ENCODE measurements at places on chromosomes 2 and 18.

DNA sequence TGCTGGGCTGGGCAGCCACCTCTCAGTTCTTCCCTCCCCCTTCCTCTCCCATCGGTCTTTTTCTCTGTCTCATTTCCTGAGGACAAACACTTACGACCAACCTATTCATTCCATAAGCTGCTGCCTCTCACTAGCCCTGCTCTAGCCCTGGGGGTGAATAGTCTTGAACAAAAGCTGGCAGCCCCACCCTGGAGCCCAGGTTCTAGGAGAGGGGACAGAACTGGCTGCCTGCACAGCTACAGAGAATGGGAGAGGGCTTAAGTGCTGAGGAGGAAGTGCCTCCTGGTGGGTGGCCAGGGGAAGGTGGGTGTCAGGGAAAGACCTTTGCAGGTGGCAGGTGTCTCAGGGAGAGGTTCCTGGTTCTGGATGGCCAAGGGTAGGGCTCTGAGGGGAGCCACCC is 22.8 kb downstream of the ANO7 start:
- DNase-seq: no peak

- no peak for DNase-seq
Observed at GRCh38 chr2:59440491-59440890, 1113.0 kb downstream of the BCL11A start.

DNA sequence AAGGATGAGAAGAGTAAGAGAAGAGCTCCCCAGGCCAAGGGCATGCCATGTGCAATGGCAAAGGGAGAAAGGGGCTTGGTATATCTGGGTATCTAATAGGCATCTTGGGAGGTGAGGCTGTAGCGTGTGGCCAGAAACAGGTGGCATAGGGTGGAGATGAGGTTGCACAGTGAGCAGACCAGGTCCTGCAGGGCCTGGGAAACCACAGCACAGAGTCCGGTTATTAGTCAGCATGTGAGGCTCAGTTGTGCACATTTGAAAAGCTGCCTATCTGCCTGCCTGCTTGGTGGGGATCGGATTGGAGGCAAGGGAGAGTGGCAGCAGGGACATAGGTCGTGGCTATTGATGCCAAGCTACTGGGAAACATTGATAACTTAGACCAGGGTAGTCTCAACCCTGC is 190.6 kb downstream of the TPGS2 start:
- DNase-seq: peak; percentile 23

GRCh38 chr18:21341141-21341540 is 99.1 kb downstream of the GREB1L start:
- peak; percentile 11 for DNase-seq

GRCh38 chr2:210966330-210966729 is 409.9 kb downstream of the CPS1 start:
- DNase-seq: no peak

DNA sequence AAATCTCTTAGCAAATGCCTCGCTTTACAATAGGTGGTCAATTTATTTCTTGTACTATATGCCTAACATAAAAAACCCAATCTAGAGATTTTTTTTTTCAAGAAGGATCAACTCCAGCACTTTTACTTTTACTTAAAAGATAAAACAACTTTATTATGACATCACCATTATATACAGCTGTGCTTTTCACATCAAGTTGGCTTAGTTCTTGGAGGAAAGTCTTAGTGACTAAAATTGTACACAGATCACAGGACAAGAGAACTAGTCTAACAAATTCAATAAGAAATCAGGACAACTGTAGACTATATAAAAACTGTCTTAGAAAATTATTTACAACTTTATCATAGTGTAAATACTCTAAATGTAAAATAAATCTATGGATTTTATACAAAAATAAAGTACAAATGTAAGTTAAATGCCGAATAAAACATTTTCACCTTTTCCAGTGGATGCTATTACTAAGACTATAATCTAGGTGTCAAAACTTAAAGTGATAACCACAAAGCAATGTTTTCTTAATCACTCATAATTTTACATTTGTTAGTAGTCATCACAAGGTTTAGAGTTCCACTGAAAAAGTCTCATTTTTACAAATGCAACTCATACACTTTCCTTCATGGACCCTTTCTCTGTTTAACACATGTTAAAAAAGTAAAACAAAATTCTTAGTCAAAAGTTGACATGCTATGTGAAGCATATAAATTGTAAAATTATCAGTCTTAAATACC is 5.4 kb upstream of the CD302 start:
- DNase-seq: peak; percentile 29

- DNase-seq: no peak
Observed at GRCh38 chr2:12173271-12173942, 427.0 kb downstream of the LPIN1 start.

DNA sequence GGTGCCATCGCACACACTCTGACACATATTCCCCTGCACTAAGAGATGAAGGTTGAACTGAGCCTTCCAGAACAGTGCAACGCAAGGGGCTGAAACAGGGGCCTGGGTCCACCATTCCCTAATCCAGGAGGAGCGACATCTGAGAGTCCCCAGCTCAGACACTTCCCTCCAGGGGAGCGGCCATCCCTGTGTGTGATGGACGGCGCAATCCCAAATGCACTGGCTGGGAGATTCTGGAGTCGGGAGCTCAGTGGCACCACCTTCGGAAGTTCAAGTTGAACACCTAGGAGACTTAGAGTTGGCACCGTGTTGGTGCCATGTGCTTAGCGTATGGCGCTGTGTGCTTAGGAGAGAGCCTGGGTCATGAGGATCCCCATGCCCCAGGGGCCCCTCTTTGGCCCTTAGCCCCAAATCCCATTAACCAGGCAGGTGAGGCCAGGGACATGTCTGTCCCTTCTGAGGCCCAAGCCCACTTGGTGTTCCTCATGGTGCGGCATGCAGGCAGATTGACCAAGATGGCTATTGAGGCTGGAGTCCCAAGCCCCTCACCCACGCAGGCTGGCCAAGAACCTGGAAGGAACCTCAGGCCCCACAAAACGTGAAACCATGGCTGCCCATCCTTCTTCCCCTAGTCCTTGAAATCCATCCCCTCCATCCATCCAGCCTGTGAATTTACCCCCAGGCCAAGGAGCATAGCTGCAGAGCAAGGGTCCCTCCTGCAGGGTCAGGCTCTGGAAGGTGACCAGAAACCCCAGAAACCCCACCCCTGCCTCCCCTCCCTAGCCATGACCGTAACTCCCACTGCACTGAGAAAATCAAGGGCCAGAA is 114.1 kb upstream of the OTOS start:
- no peak for DNase-seq

- DNase-seq: no peak
Observed at GRCh38 chr2:140440815-140441214, 1660.6 kb upstream of the NXPH2 start.

GRCh38 chr18:8366656-8367055 is 242.6 kb upstream of the RAB12 start:
- no peak for DNase-seq

- DNase-seq: no peak
Observed at GRCh38 chr2:195586062-195586714, 70.8 kb upstream of the SLC39A10 start.

DNA sequence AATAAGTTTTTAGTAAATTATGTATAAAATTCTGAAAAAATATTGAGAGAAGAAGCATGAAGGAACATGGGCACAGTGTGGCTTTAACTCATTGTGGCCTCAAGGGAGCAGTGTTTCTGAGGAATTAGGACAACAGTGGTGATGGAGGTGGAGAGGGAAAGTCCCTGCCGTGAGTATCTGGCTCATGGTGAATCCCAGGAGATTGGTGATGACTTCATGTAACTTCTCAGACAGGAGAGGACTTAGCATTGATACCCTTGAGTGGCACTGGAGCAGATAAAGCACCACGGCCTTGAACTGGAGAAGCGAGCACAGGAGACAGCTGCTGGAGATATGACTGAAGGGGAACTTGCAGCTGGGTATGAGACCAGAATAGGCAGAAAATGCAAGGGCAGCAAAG is 35.0 kb upstream of the LRP1B start:
- DNase-seq: no peak

DNA sequence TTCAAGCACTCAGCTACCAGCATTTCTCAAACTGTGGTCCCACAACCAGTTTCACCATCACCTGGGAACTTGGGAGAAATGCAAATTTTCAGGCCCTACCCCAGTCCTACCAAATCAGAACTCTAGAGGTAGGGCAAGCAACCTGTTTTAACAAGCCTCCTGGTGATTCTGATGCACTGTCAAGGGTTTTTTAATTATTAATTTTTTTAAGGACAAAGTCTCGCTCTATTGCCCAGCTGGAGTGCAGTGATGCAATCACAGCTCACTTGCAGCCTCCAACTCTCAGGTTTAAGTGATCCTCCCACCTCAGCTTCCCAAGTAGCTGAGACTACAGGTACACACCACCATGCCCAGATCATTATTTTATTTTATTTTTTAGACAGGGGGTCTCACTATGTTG is 7.8 kb downstream of the ACMSD start:
- DNase-seq: no peak

DNA sequence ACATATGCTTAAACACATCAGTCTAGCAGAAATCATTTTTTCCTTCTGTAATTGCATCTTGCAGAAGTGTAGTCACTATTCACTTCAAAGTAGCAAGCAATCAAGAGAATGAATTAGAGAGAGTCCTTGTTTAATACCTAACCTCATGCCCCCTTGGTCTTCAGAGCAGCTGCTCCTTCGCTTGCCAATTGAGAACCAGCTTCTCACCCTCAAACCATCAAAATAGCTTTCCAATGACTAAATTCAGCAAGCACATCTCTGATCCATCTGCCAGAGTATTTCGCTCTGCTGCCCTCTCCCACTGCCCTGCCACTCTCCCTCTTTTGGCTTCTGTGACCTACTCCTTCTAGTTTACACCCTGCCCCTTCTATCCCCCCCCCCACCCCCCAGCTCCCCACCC is 120.7 kb upstream of the AGAP1 start:
- DNase-seq: no peak

DNA sequence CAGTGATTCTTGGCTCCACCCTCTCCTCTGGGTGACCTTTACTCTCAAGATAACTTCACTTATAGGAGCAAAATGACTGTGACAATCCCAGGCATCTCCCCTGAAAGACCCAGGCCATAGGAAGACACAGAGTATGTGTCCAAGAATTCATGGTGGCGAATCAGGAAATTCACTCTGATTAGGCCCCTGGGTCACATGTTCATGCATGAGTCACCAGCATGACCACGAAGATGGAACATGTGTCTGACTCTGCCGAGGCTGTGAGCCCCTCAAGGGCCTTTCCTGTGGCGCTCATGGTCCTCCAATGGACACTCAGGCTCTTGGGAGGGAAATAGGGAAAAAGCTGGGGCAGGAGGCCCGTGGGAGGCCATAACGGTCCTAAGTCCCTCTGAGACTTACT is 74.0 kb upstream of the TEX51 start:
- DNase-seq: no peak

DNA sequence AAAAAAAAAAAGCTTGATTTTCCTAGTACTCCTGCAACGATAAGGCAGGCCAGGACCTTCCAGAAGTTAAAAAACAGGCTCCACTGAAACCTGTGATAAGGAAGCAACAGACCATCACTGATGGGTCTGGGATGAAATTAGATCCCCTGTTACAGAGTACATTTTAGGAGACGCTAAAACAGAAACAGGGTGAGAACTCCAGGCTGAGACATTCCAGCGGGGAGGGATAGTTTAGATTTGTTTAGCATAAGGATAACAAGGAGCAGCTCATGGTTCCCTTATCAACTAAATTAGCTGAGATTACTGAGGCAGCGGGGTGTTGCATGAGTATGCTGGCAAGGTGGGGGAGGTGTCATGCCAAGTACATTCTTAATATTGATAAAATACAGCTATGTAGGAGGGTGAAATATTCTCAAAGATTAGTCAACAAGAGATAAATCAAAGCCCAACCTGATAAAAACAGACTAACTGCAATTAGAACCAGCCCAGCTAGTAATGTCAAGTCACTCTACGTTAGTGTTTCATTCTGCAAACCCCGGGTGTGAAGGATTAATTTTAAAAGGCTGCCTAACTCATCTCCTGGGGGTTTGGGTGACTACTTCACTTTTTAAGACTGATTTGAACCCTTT is 75.0 kb upstream of the BZW1 start:
- no peak for DNase-seq

DNA sequence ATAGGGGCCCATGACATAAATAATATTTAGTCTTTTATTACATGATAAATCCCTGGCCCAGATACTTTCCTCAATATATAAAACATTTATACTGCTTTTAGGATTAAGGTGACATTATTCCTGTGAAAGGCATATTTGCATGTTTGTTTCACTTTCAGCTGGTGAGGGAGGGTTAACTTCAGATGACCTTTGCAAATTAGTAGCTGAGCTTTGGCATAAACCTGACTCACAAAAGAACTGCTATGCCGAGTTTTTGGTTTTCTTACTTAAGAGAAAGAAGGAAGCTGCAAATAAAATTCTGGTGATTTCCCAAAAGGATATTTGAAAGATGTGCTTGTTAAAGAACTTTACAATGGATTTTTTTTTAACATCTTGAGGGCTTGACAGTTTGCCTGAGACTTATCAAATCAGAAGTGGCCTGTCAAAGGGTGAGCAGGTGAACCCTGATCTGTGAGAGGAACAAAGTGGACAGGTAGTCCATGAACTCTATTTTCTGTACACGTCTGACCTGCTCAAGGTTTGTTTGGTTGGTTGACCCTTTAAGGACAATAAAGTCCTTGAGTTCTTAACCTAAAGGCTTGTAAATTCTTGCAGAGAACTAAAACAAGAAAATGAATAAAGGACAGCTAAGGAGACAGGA is 93.5 kb downstream of the FAM124B start:
- no peak for DNase-seq

GRCh38 chr2:164496881-164497280 is 124.4 kb downstream of the GRB14 start:
- no peak for DNase-seq

DNA sequence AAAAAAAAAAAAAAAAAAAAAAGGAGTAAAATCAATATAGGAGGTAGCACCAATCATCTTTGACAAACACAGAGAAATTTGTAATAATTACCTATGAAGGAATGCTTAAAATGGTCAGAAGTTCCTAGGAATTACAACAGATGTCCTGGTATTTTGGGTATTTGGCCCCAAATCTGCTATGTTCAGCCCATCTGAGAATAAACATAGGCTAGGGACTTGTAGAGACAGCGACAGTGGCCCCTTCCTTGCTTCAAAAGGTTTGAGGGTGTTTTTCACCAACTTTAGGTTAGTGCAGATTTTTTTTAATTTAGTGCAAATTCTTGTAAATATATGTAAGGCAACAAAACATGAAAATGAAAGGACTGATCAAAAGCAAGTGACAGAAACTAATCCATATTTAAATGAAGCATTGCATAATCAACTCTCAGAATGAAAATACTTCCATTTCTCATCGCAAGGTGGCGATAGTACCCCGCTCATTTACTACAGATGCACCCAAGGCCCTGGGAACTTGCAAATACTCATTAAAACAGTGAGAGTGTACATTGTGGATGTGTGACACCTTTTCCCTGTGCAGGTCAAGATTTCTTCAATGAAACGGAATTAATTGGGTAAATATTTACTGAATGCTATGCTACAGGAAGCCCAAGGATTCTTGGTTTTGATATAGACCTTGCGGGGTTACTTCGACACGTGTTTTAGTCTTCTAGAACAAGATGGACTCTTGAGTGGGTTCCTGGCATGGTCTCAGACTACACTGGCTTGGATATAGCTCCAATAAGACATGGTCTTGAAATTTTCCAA is 44.6 kb downstream of the FAM124B start:
- DNase-seq: peak; percentile 54

Measured in activated CD4-positive, alpha-beta T cell treated with anti-CD3 and anti-CD28 coated beads, Interleukin-2, Interleukin-4, amounts not matched to agents 100 ng/mL and 50 ng/mL, durations not matched to agents 16 hours and 8 hours (primary cell).